ENCODE measurements at places on chromosomes 5 and 9.

GRCh38 chr5:67693956-67694809, 497.6 kb upstream of the CD180 start:
- no peak for DNase-seq

DNA sequence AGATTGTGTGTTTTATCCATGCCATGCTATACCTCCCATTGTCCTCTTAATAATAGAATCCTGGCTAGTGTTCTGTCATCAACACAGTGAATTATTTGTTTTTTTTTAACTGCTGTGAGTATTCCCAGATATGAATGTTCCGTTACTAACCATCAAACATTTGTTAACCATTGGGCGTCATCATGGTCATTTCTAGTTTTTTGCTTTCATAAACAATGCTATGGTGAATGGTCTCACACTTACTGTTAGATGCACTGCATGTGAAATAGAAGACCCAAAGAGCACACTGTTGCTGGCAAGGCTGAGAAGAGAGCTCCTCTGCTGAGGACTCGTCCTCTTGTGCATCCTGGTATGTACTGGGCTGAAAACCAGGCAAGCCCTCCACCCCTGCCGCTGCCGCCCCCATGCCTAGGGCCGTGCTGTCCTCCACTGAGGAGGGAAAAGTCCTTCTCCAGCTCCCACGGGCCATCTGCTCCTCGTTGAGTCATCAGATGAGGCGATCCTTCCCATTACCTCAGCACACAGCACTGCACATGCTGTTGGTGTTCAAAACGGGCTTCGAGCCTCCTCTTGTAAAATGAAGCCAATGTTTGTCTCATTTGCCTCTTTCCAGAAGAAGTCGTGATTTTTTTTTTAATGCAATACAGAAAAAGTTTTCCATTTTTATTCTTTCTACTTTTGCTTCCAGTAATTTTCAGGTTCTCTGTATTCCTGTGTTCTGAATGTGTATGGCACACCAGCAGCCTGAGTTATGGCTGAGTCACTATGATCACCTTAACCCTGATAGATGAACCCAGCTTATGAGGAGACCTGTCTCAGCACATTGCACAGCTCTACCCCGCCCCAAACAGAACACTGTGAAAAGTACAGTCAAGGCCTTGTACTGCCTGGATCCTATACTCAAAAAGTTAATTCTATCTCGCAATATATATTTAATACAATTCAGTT, 219.0 kb downstream of the AOPEP start:
- no peak for DNase-seq

GRCh38 chr5:22063717-22064116, 789.4 kb downstream of the CDH12 start:
- DNase-seq = no peak

- DNase-seq = no peak
Observed at GRCh38 chr5:73962801-73963425, 336.9 kb downstream of the ARHGEF28 start.

- DNase-seq = no peak
Observed at GRCh38 chr5:59988396-59988795, 94.9 kb upstream of the PDE4D start.

- DNase-seq = no peak
Observed at GRCh38 chr5:78108564-78108963, 185.9 kb downstream of the AP3B1 start.

DNA sequence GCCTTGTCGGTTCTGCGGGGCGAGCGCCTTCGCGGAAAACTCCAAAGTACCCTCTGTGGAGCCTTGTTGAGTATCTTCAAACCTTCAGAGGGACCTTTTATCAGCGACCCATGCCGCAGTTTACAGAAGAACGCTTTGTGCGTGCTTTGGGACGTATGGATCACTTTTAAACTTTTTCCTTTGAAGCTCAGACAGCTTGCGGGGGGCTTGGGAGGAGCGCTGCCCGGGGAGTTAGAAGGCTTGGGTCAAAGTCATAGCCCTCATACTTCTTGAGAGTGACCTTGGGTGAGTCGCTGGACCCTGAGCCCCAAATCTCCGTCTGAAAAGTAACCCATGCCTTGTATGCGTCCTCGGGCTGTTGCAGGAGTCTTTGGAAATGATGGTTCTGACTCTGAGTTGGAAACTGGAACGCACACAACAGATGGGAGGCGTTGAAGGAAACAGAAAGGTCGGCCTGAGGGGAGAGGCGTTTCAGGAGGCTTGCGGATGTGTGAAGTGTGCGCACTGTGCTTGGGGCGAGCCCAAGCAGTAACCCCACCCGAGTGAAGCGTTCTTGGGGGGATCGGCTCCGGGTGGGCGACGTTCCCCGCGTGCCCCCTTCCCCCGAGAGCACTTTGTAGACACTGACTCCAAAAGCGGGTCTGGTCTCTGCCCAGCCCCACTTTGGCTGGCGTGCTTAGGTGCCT, 661 bp upstream of the SLC25A51 start:
- no peak for DNase-seq

DNA sequence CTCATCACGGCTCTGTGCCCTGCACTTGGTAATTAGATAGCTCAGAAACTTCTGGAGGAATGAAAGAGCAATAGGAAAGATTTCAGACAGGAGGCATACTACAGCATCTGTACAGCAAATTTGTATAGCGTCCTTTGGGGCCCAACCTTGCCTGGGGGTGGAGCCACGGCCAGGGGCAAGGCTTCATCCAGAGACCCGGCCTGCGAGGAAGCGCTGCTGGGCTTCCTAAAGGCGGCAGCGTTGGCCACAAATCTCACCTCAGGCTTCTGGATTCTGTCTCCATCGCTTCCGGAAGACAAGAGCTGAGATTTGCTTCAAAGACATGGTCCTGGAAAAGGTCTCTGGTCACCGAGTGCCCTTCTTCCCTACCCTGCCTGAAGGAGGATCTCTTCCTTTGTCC, 12.2 kb upstream of the SPATA31D1 start:
- DNase-seq = no peak

DNA sequence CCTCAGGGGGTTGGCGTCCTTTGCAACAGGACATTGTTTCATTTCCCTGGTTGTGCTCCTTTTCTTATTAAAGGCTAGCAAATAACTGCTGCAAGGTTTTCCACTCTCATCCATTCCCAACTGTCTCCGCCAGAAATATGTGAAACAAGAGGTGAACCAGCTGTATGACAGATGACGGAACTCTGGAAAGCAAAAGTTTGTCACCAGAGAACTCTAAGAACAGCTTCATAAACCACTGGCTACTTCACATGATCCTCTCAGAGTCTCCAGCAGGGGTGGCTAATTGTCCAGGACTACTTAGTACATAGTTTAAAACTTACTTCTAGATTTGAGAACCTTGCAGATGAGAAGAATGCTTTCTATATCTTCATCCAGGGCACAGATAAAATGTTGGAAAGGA, 195.9 kb upstream of the RAD23B start:
- DNase-seq = no peak

DNA sequence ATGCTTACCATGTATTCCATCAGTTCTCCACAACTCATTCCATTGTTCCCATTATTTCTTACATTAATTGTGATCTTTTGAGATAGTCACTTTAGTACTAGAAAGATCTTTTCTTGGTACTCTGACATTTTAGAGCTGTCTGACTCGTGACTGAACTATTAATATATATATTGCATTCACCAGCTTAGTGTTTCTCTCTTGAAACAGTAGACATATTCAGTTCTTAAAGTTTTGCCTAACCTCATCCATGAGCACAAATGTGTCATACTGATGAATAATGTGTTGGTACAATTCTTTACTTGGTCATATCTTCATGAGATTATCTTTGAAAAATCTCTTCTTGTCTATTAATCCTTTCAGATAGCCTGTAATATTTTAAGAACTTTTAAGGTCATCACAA, 74.3 kb downstream of the NLN start:
- no peak for DNase-seq

GRCh38 chr5:175642998-175643397, 14.9 kb upstream of the HRH2 start:
- no peak for DNase-seq

- no peak for DNase-seq
Observed at GRCh38 chr5:114418176-114419066, 56.6 kb downstream of the KCNN2 start.

GRCh38 chr9:137411645-137412380, 11.1 kb downstream of the EXD3 start:
- peak; percentile 61 for DNase-seq

DNA sequence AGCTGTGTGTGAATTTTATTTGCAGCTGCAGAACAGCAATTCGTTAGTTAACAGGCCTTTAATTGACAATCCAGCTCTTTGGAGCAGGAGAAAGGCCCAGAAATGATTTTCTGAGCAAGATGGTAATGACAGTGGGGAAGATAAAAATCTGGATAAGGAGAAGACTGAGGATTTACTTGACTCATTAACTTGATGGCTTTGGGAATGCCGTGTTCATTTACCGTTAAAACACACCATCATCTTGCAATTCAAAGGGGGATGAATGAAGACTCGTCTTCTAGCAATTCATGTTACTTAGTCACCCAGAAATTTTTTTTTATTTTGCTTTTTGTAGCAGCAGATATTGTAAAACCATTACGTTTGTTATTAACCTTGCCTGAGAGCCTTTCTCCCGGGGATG, 52.0 kb downstream of the PTTG1 start:
- DNase-seq = no peak

DNA sequence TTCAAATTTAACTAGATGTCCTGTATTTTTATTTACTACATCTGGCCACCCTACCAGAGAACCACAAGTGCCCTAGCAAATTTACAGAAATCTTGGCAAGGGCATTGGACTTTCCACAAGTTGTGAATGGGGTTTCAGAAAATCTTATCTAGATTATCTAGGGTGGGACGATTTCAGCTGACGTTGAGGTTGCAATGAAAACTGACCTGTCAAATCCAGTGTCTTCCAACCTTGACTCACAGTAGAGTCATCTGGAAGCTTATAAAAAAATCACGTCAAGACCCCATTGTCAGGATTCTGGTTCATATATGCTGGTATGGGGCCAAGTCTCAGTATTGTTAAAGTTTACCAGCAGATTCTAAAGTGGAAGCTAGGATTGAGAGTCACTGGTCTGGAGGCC, 109.6 kb upstream of the ACTBL2 start:
- no peak for DNase-seq

- DNase-seq = no peak
Observed at GRCh38 chr5:56326116-56326515, 93.0 kb upstream of the ANKRD55 start.

DNA sequence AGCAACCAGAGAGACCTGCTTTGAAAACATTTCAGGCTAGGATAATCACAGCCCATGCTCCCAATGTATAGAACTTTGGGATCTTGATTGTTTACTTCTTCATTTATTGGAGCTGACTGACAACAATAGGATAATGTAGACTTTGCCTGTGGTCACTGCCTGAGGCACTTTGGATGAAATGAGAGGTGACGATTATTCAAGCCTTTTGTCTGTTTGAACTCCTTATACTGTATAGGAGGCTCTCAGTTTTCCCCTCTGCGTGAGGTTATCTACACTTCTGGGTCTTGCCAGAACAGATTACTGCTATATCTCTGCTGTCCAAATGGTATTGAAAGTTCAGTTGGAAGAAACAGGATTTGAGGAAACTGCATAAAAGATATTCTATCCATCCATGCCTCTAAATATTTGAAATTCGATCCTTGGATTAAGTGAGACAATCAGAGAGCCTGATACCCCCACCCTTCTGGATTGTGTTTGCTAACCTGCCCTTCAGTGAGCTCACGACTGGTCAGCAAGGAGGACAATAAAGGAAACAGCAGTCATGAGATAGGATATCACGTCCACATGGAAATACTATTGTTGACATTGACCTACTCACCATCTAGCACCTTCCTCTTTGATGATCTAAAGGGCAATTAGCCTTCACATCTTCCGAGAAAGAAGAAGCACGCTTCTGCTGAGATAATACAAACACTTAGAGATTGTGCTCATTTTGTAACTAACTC, 98.1 kb downstream of the DOCK8 start:
- DNase-seq = no peak

DNA sequence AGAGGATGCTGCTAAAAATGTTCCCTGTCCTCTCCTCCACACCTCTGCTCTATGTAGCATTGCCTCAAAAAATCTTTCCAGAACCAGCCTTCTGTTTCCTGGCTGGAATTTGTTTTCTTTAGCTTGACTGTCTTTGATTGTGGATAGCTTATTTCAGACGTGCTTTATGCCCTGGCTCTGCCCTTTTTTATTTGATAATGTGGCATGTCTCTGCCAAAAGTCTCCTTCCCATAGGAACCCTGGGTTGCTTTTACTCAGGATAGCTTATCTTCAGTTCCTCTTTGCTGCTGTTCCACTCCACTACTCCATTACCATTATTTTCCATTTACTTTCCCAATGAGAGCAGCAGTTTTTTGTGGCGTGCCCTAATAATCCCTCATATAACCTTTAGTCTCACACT, 885 bp upstream of the TMEM252 start:
- DNase-seq = no peak
